ENCODE measurements at places on chromosomes 3 and 15.

DNA sequence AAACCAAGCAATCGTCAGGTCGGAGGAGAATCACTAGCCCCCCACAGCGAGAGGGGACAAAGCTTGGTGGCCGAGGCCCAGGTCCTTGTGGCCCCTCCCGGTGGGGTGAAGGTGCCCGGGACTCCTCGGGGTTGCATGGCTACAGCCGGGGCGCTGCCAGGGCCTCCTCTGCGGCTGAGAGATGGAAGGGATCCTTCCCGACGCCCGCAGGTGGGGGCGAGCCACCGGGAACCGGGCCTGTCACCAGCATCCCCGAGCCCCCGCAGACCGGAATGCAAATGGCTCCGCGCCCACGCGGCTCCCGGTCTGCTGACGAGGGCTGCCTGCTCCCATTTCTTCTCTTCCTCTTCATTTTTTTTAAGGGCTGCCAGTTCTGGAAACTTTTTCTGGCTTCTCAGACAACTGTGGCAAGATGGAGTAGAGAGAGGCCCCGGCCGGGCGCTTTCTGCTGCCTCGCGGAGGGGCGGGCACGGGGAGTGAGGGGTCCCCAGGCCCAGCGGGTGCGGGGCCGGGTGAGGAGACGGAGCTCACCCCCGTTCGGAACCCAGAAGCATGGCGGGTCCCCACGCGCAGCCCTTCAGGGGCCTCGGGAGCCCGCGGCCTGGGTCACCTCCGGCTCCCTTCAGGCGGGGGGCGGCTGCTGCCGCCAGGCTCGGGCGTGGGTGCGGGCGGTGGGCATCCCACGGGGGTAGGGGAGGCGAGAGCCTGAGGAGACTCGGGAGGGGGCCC lies 27.5 kb downstream of the MELTF start:
- H3K36me3 ChIP-seq: no peaks in the 10 kb centered on the region
- DNase-seq: no peak
- peak overlapping the region; percentile 68 for H3K4me3 ChIP-seq

- H3K4me3 ChIP-seq: no peak overlapping the region
- H3K27me3 ChIP-seq: no peaks in the 10 kb centered on the region
- no peaks in the 10 kb centered on the region for H3K36me3 ChIP-seq
- peaks cover 5% of the 10 kb centered on the region for H3K4me1 ChIP-seq
- no peak overlapping the region for H3K27ac ChIP-seq
- DNase-seq: no peak
Measured at GRCh38 chr15:57048930-57049549, 130.6 kb downstream of the TCF12 start.

DNA sequence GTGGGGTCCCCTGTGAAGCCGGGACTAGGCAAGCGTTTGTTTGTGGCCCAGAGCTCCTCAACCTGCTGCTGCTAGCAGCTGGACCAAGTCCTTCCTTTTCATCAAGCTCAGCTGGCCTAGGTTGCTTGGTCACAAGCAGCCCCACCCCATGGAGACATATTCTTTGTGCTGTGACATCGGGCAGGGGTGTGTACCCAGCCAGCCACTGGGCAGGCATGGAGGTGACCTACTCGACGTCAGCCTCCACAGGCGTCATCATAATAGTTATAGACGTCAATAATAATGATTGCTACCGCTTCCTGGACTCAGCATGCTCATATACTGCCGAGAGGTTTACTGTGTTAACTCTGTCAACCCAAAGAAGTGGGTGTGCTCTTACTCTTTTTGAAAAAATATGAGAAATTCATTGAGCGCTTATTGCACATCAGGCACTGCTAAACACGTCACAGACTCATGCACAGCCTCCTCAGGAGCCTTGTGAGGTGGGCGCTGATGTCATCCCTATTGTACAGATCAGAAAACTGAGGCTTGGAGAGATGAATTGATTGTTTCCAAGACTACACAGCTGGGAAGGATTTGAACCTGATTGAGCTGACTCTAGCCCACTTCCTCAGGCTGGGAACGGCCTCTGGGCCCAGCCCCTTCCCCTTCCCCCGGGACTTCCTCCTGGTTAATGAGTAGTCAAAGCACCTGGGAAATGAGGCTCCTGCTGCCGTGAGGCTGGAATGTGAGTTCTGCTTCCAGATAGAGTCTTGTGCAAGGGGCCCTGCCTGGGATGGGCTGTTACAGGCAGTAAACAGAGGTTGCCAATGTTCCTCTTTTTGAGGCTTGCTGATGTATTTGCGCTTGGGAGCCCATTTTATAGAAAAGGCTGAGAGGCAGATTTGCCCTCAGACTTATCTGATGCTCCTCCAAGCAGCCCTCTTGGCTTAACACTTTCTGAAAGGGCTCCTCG lies 16.2 kb downstream of the SLC6A6 start:
- H3K36me3 ChIP-seq: peaks cover 23% of the 10 kb centered on the region
- H3K27me3 ChIP-seq: no peaks in the 10 kb centered on the region
- H3K4me3 ChIP-seq: no peak overlapping the region
- peaks cover 79% of the 10 kb centered on the region for H3K4me1 ChIP-seq
- peak overlapping the region; percentile 83 for H3K27ac ChIP-seq

GRCh38 chr3:69929019-69929418 lies 70.5 kb upstream of the SAMMSON start:
- no peaks in the 10 kb centered on the region for H3K36me3 ChIP-seq
- H3K4me3 ChIP-seq: no peak overlapping the region
- no peak overlapping the region for H3K27ac ChIP-seq
- H3K4me1 ChIP-seq: no peaks in the 10 kb centered on the region
- no peak for DNase-seq
